ENCODE measurements at places on chromosomes 7 and 10.

DNA sequence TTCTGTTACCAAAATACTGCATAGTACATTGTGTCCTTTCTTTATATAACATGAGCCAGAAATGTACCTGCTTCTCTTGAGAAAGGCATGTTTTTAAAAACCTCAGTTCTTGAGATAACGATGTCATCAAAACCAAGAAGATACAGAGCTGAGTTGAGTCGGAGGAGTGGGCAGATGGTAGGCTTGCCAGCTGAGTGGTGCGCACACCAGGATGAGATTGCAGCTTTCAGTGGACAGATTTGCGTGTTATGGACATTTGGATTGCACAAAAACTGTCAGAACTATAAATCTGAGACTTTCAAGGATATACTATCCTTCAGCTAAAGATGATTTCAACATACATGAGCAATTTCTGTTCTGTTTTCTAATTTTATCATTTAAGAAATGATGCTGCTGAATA is 25.0 kb downstream of the PRKAR2B start:
- DNase-seq = no peak

- no peak for DNase-seq
Measured at GRCh38 chr7:99137411-99138180, 6.3 kb downstream of the SMURF1 start.

- DNase-seq = no peak
Measured at GRCh38 chr10:80167471-80168161, 35.1 kb downstream of the PLAC9 start.

- no peak for DNase-seq
Measured at GRCh38 chr7:30851651-30852307, 59.9 kb upstream of the AQP1 start.

- DNase-seq = no peak
Measured at GRCh38 chr7:50739744-50740435, 42.8 kb downstream of the GRB10 start.

DNA sequence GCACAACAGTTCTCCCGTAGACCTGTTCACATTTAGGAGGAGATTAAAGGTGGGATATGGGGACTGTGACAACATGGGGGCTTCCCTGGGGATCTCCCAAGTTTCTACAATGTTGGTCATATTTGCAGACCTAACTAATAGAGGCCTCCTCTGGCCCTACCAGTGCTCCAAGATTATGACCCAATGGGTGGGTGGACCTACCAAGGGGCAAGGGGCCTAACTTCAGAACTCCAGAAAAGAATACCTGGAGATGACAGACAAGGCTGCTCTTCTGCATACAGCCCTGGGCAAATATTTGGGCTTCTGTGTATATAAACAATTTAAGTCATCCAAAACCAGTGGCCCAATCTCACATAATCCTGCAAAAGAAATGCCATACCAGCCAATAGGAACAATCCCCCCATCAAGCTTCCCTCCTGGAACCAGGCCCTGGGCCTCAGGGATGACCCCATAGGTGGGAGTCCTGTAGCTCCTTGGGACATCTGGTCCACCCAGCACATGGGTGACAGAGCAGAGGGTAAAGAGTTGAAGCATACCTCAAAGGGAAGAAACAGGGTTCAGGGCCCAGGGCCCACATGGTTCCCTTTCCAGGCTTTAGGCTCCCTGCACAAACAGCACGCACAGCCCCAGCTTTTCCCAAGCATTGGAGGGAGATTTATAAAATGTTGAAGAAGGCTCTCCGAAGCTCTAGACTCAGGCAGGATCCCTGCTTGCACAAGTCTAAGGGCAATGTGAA is 86.1 kb upstream of the CHST15 start:
- DNase-seq = no peak

DNA sequence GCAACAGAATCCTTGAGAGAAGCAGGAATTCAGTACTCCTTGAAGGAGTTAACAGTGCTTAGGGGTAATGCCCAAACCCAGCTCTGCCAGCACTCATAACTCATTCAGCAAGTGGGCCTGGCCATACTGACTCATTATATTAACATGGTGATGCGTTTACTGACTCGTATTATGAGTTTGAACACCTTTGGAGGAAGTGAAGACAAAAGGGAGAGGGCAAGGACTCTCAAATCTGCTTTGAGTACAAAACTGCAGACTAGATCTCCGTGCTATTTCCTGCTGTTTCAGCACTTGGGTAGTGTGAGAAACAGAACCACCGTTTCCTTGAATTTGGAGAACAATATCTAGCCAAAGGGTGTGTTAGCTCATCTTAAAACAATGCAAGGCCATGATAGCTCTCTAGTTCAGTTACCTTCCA is 30.8 kb downstream of the SLC16A9 start:
- no peak for DNase-seq

- DNase-seq = no peak
Measured at GRCh38 chr10:96896884-96897589, 64.9 kb downstream of the LCOR start.

GRCh38 chr7:151845412-151846205 is 31.3 kb downstream of the PRKAG2 start:
- DNase-seq = no peak

DNA sequence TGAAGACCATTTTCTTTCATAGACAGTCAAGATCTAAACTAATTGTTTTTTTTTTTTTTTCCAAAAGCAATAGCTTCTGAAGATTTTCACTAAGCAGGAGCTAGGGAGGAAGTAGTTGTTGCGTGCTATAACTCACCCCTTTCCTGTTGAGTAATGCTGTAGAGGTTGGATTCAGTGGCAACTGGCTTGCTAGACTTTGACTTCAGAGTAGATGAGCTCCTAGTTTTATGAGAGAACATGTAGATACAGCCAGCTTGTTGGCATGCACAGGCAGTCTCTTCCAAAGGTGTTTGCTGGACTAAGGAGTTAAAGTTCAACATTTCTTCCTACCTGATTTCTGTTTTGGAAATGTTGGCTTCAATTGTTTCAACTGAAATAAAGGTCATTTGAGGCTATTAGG is 66.2 kb upstream of the MXI1 start:
- DNase-seq = no peak

- DNase-seq = no peak
Measured at GRCh38 chr7:127791446-127792189, 139.6 kb downstream of the SND1 start.

Measured in T-helper 2 cell (primary cell).